ENCODE measurements at places on chromosomes 4 and X.
A peak's percentile ranks its signal among the peaks of the same experiment; 100 is the strongest.

- no peak overlapping the region for H3K27ac ChIP-seq
- H3K4me3 ChIP-seq, result no peak overlapping the region
- peaks cover 1% of the 10 kb centered on the region for H3K4me1 ChIP-seq
- H3K36me3 ChIP-seq, result no peaks in the 10 kb centered on the region
Measured at GRCh38 chr4:151524610-151525009, 115.6 kb downstream of the FHIP1A start.

DNA sequence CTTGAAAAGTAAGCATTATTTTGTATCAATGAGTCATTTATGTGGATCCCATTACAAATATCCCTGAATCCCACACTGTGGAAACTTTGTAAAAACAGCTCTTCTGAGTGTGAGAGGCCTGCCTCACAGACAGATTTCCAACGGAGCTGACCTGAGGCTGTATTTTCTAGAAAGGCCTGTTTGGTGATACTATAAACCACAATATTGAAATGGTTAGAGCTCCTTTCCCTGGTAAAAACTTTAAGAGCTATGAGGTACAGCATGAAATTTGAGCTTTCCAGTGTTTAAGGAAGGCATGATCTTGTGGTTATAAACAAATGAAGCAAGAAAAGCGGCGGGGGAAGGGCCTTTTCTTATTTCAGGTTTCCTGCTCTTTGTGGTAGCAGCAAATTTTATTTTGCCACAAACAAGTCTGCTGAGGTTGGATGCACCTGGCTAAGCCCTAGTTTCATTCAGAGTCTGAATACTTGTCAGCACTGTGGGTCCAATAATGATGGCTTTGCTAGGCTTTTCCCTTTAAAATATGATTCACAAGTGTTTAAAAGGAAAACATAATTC lies 86.8 kb upstream of the ETNPPL start:
- peak overlapping the region; percentile 59 for H3K27ac ChIP-seq
- H3K27me3 ChIP-seq, result no peaks in the 10 kb centered on the region
- DNase-seq, result no peak
- H3K4me3 ChIP-seq, result no peak overlapping the region
- no peaks in the 10 kb centered on the region for H3K36me3 ChIP-seq
- H3K4me1 ChIP-seq, result peaks cover 30% of the 10 kb centered on the region

GRCh38 chr4:44671636-44672035 lies 6.6 kb upstream of the GUF1 start:
- peaks cover 13% of the 10 kb centered on the region for H3K27me3 ChIP-seq
- H3K27ac ChIP-seq, result no peak overlapping the region
- DNase-seq, result no peak
- H3K4me3 ChIP-seq, result no peak overlapping the region

DNA sequence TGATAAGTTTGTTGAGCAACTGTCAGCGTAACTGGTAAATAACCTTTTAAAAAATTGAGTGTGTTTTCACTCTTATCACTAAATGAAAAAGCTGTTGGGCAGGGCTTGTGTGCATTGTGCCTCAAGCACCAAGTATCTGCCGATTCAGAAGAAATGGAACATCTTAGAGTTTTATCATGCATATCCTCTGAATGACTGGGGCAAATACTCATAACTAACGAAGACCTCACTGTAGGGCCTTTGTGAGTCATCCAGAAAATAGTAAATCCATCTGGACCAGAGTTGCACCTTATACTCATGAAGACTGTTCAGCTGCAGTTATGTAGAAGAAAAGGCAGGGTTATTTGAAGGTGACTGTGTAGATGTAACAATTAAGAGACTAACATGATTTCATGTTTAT lies 222.1 kb downstream of the CAMK2D start:
- peak overlapping the region; percentile 38 for H3K4me3 ChIP-seq
- H3K27ac ChIP-seq, result peak overlapping the region; percentile 95
- no peak for DNase-seq
- peaks cover 74% of the 10 kb centered on the region for H3K36me3 ChIP-seq
- H3K27me3 ChIP-seq, result no peaks in the 10 kb centered on the region

GRCh38 chr4:20882500-20882899 lies 182.2 kb downstream of the PACRGL start:
- no peak overlapping the region for H3K4me3 ChIP-seq
- H3K36me3 ChIP-seq, result no peaks in the 10 kb centered on the region
- no peak overlapping the region for H3K27ac ChIP-seq
- H3K4me1 ChIP-seq, result no peaks in the 10 kb centered on the region
- no peak for DNase-seq
- H3K27me3 ChIP-seq, result no peaks in the 10 kb centered on the region

DNA sequence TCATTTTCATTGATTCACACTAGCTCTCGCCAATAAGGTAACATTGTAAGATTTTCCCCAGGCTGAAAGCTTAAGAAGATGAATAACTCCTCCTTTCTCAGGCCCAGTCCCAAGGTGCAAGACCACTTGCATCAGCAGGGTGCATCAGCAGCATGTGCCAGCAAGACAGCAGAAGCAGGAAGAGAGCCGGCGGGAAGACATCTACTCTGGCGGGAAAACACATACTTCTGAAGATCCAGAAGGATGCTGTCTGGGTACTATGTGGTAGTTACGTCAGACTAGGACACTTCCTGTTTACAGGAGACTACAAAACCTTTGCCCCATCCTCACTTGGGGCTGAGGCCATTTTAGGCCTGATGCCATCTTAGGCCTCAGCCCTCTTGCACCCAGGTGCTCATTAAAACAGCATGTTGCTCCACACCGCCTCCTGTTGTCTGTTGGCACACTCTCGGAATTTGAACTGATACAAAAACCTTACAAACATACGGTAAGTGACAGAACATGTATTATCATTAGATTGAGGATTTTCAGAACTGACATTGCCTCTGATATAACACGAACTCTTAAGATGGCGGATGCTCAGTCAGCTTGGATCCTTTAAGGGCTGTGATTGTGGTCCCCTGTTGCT lies 886.5 kb upstream of the EPHA5 start:
- DNase-seq, result no peak
- no peak overlapping the region for H3K4me3 ChIP-seq
- no peaks in the 10 kb centered on the region for H3K36me3 ChIP-seq
- H3K27ac ChIP-seq, result no peak overlapping the region

GRCh38 chr4:78057135-78057599 lies at the start of gene FRAS1:
TSS of gene FRAS1 (plus strand) at chr4:78057323. CDS start at chr4:78058010, 687 bp downstream.
- H3K4me3 ChIP-seq, result peak within 1 kb of the TSS; percentile 81
- DNase-seq, result peak; percentile 38
- H3K36me3 ChIP-seq, result no peaks in the 10 kb centered on the region
- peaks cover 32% of the 10 kb centered on the region for H3K4me1 ChIP-seq

Data from activated T-cell treated with anti-CD3 and anti-CD28 coated beads, Interleukin-2, amount 50 U/mL, for 24 hours (primary cell).